ENCODE measurements at places on chromosomes 3 and 15.

DNA sequence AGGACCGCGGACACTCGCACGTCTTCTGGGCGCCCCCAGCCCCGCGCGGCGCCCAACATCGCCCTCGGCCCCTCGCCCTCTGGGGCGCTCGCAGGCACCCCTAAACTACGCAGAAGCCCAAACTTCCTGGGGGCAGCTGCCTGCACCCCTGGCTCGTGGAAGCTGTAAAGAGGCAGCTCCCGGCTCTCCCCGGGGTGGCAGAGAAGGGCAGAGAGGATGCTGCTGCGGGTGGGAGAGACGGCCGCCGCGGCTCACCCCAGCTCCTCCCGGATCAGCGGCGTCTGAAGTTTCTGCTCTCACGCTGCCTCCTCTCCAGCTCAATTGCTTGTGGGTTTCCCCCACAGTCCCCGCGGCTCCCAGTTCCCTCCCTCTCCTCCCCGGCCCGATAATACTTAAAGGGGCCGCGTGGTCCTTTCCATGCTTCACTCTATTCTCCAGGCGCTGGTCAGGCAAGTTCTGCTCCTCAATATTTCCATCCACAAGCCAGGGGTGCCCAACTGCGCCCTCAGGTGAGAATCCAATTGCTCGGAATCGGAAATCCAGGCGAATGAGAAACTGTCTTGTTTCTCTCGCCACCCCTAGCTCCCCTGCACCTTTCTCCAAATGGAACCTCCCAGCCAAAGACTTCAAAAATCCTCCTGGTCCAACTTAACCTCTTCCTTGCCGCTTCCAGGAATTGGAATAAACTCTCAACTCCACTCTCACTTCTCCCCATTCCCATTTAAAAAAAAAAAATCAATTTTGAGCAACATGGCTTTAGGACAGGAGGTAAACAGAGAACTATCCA lies 748.5 kb downstream of the ROBO1 start:
- DNase-seq: peak; percentile 62

- DNase-seq: no peak
Measured at GRCh38 chr3:157631478-157631877, 128.3 kb upstream of the VEPH1 start.

GRCh38 chr15:63340878-63341277 lies 40.8 kb downstream of the CA12 start:
- no peak for DNase-seq

GRCh38 chr3:183370391-183370790 lies 58.0 kb downstream of the MCF2L2 start:
- DNase-seq: no peak

Data from hypothalamus (tissue), 51 donors.